Motor neuron (in vitro differentiated cells): ENCODE measurements at places on chromosomes 5 and 9. TPM values are rescaled to one million over a fixed set of nuclear protein-coding genes. Genes with fewer than 3 reads are reported as not detected.

The GOLM1 gene
- 32.1 and 32.9 TPM in 2 replicates for total RNA-seq

The ABHD17B gene
- 18.1 and 21.3 TPM in 2 replicates for total RNA-seq

The QRFP gene
- 0.38 and 0.63 TPM in 2 replicates for total RNA-seq

- no peak for ATAC-seq
Observed at GRCh38 chr5:117220730-117221129, 646.1 kb upstream of the SEMA6A start.

GRCh38 chr9:122204055-122204454 is 24.7 kb downstream of the LHX6 start:
- no peak for ATAC-seq

GRCh38 chr9:95496687-95497086 is 20.1 kb downstream of the PTCH1 start:
- no peak for ATAC-seq
